ENCODE measurements at places on chromosomes 7 and 10.

- DNase-seq, result no peak
Measured at GRCh38 chr7:80047856-80048459, 86.7 kb upstream of the GNAI1 start.

- no peak for DNase-seq
Measured at GRCh38 chr7:141685285-141686023, 16.5 kb downstream of the DENND11 start.

DNA sequence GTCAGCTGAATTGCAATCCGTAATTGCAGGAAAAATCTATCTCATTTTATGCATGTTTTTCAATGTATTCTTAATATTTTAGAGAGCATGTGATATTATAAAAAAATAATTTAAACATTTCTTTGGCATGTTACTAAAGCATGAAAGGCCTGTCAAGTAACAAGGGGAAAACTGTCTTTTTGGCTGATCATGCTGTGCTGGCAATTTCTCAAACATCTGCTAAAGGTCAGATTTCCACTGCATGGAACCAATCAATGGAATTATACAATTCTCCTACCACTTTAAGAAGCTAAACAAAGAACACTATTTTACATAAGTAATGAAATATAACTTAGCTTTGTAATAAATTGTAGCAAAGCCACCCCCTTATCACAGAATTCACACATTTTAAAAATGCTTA, 49.4 kb downstream of the JMJD1C start:
- no peak for DNase-seq

GRCh38 chr7:106039486-106040060, 72.5 kb downstream of the SYPL1 start:
- no peak for DNase-seq

DNA sequence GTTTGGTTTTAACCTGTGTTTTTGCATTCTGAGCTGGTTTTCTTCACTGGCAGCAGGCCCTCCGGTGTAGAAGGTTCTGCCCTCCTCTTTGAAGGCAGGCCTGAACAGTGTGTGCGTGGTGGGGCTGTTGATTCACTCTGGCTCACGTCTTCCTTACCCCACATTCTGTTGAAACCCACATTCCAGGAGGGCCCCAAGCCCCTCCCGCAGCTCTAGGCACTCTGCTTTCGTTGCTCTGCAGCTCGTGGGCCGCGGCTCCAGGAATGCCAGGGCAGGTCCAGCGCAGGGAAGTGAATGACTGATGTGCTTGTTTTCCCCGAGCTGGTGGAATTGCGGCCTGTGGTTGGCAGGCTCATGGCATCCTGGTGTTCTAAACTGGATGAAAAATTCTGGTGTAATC, 49.0 kb downstream of the HTRA1 start:
- DNase-seq, result no peak

- DNase-seq, result no peak
Measured at GRCh38 chr10:75233444-75234016, 2.2 kb downstream of the COMTD1 start.

- DNase-seq, result peak; percentile 38
Measured at GRCh38 chr7:72925546-72926120, 738 bp downstream of the POM121 start.

DNA sequence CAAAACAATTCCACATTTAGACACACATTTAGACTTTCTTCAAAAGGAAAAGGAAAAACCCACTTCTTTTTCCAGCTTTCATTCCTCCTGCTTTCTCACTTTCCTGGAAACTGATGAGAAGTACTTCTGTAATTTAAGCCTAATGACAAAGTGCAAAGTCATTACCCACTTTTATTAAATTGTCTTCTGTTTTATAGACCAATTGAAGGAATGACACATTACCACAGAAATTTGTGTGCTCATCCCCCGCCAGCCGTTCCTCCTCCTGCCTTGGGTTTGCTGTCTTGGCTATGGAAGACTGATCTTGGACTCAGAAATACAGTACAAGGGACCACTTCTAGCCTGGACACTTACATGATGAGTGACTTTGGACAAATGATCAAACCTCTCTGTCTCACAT, 717.8 kb downstream of the SORCS3 start:
- DNase-seq, result no peak

DNA sequence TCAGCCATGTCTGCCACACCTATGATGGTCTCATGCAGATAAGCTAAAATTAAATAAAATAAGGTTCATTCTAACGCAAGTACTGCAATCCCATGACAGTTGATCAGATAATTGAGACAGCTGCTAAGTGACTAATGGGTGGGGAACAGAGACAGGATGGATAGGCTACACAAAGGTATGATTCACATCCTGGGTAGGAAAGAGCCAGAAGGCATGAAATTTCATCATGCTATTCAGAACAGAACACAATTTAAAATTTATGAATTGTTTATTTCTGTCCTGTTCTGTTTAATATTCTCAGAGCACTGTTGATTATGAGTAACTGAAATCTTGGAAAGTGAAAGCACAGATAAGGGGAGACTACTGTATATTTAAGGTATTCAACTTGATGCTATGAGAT, 381.8 kb upstream of the SORCS1 start:
- no peak for DNase-seq

GRCh38 chr10:100904917-100905316, 7.8 kb upstream of the SLF2 start:
- DNase-seq, result no peak

DNA sequence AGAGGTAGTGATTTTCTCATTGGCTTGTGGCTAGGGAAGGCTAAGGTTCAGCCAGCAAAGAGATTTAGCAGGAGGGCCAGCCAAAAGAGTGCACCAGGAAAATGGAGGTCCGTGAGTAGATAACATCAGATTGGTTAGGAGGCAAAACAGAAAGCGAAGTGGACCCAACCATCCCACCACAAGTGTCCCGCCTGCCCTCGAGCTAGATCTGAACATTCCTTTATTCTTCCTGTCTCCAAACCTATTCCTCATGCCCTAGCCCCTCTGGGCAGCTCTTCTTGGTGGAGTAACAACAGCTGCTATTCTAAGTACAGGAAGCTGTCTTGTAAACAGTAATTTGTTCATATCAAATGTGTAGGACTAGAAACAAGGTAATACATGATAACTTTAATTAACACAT, 85.7 kb upstream of the BET1 start:
- DNase-seq, result no peak

DNA sequence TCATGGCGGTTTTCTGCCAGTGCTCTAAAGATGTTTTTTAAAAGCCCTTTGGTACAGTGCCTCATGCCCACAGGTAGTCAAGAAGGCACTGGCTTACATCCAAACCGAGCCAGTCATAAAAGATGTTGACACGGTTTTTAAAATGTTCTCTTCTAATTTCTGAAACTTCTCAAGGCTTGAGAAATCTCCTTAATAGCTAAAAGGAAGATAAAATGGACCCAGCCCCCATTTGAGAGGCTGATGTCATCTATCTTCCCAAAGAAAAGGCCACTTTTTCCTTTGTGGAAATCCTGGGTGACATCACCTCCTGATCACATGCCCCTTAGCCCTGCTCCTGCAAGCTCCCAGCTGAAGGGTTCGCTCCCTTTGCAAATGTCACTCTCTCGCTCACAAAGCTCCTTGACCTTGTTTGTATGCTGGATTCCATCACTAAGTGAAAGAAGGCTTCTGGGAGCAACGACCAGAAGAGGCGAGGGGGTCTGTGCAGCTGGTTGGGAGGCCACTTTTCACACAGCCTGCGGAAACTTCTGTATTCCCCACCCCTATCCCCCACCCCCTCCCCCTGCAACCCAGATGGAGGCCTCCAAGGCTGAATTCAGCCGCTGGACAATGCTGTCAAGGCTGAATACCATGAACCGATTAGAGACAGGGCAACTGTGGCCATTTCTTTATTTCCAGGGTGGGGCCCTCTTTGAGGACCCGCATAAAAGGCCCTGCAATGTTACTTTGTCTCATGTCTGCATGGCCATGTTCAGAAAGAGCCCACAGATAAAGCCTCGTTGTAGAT, 122.8 kb downstream of the CUBN start:
- DNase-seq, result no peak

DNA sequence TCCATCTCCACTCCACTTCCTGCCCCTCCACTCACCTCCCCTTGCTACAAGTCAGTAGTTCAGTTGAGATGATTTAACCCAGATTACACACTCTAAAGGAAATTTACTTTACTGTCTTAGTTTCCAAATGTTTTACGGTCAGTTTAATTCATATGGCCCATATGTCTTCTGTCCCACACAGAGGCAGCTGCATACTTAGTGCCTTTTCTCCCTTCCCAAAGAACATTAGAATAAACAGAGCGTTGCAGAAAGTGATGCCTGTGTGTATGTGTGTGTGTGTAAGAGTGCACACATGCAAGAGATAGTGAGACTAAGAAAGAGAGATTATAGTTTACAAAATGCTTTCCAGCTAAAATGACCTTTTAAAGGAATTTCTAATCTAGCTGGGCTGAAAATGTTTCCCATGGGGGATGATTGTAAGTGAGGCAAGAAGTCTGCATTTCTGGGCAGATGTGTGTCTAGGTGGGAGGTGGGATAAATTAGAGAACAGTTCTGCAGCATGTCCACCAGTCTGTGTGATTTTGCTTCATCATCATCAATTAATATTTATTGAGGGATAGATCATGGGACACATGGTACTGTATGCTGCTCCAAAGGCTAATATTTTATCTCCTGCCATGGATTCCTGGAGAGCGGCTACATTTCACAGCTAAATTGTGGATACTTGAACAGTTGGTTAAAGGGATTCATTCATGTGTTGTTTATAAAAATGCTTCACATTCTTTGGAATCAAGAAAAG, 81.5 kb downstream of the NXPH1 start:
- no peak for DNase-seq

DNA sequence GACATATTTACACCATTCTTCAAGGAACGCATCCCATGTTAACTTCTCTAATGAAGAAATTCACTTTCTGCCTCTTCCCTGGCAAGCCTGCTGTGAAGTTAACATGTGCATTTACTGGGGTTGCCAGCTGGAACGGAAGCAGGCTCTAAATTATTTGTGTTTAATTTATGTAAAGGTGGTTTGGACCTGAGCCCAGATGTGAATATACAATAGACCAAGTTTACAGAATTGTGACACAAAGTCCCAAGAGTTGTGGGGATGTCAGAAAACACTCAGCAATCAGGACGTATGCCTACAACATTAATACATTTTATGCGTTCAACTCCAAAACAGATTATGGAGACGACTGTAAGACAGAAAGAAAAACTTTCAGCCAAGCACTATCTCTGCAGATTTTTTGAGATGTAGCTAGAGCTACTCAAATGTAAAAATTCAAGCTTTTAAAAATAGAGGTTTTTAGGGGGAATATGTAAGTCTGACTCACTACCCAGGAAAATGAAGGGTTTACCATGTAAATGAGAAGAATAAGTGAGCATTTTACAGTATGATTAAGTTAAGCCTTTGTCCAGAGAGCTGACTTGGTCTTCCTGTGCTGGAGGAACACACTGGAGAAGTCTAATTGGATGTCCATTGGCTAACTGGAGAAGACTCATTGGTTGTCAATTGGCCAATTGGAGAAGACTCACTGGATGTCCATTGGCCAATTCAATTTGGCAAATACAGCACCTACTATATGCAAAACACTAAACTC, 19.5 kb downstream of the NRP1 start:
- no peak for DNase-seq

DNA sequence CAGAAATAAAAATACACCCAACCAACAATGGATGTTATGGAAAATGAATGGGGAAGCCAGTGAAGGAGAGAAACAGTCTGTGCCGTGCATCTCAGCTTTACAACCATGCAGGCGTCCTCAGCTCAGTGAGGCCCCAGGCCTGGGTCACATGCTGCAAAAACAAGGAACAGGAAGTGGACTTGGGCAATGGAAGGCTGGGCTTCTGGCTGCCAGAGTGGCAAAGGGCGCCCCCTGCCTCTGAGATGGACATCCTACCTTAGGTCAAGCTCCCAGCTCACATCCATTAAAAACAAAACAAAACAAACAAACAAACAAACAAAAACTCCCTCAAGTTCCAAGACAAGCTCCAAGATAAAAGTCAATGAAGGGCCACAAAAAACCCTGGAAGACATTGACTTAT, 54.7 kb upstream of the AFAP1L2 start:
- peak; percentile 55 for DNase-seq

- no peak for DNase-seq
Measured at GRCh38 chr10:130043491-130043890, 67.1 kb downstream of the C10orf143 start.

GRCh38 chr10:44981172-44982113, 2.8 kb upstream of the DEPP1 start:
- DNase-seq, result no peak

GRCh38 chr7:27435461-27435860, 192.9 kb downstream of the EVX1 start:
- no peak for DNase-seq

DNA sequence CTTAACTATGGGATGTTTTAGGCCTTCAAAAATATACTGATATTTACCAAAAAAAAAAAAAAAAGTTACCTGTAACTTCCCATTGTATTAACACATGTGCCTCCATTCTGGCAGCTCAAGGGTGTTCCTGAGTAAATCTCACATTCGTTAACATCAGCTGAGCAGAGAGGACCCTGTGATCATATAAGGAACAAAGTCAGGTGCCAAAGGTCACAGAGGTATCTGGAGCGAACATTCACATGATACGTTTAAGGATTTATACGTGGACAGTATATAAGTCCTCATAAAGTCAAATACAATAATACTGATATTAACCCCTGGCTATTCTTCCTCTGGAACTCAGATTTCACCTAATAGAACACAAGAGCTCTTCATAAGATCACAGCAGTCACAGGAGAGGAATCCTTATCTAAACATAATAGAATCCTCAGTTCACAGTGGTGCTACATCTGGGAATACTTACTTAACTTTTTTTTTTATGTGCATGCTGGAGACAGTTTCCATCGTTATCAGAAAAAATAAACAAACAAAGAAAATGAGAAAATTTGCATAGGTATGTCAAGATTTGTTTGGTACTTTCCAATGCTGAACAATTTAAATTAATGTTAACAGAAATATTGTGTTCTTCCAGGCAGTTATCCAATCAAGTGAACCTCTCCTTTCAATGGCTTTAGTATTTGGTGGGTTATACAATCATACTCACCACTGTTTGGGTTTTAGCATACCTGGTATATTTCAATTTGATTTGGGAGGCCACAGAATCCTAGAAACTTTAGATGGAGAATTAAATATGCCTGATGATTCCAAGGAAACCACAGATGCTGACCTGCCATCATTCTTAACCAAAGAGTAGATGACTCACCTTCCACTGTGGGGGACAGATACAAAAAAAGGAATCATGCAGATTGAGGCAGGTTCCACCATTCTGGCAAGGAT, 6.6 kb downstream of the CUBN start:
- no peak for DNase-seq

GRCh38 chr7:96837593-96837992, 127.9 kb upstream of the SEM1 start:
- DNase-seq, result no peak
